Stimulated activated CD8-positive, alpha-beta memory T cell treated with anti-CD3 and anti-CD28 coated beads, Interleukin-2, amount 100 ng/mL, for 48 hours (primary cell): ENCODE measurements at places on chromosomes 5 and 9.
A peak's percentile ranks its signal among the peaks of the same experiment; 100 is the strongest.

DNA sequence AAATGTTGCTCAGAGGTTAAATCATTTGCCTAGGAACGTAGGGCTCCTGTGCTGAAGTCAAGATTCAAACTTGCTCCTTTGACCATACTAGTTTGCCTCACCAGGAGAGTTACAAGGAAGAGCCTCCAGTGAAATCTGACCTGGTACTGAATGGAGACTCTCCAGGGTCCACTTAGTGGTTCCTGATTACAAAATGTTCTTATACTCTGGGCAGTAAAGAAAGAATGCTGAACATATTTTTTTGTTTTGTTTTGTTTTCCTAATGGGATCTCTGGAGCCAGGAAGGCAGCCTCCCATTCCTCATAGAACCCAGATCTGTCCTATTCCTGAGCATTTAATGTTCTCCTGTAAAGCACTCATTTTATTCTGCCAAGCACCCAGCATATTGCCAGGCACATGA lies 256.5 kb upstream of the CLINT1 start:
- no peak for DNase-seq

GRCh38 chr5:148968311-148968710 lies 94.6 kb downstream of the SH3TC2 start:
- no peak for DNase-seq

DNA sequence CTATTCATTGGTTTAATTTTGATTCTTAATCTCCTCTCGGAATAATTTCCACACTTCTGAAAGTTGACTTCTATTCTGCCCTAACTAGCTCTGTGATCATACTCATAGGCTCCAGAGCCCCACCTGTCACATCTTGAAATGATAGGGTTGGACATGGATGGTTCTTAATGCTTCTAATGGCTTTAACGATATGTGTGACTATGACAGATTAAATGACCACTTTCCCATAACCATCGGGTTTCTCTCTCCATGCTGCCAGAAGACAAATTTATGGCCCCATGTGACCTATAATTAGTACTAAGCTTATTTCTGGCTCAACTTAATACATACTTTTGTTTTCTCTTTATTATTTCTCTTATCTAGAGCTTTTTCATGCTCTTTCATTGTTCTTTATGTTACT lies 251.1 kb upstream of the TUT7 start:
- DNase-seq = no peak

GRCh38 chr5:44275908-44276307 lies 113.3 kb downstream of the FGF10 start:
- no peak for DNase-seq

- DNase-seq = peak; percentile 42
Measured at GRCh38 chr9:92668746-92669526, 995 bp downstream of the IPPK start.

DNA sequence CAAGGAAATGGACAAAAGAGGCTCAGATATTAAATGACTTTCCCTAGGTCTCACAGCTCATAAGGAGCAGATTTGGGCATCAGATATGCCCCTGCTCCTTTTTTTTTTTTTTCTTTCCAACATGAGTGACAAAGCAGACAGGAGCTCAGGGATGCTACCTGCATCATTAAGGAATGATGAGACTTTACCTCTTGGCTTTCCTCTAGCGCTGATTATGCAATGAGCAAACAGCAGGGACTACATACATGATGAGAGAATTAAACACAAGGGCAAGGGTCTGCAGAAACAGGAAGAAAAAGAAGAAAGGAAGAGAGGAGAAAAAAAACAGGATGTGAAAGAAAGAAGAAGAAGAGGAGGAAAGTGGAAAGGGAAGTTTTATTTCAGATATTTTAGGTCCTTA lies 179.9 kb downstream of the PPP2R2B start:
- DNase-seq = no peak

GRCh38 chr9:88198341-88198807 lies 60.1 kb upstream of the SPATA31C2 start:
- DNase-seq = no peak
